Stomach (tissue), 19 donors: ENCODE measurements at places on chromosomes 12 and 14. TPM values are rescaled to one million over a fixed set of nuclear protein-coding genes. Genes with fewer than 3 reads are reported as not detected.

- no peak for DNase-seq
- H3K27me3 ChIP-seq: no peaks in the 10 kb centered on the region
- H3K27ac ChIP-seq: no peak overlapping the region
- H3K4me3 ChIP-seq: no peak overlapping the region
- no peaks in the 10 kb centered on the region for H3K4me1 ChIP-seq
Measured at GRCh38 chr14:50619569-50620141, 48.5 kb downstream of the SAV1 start.

DNA sequence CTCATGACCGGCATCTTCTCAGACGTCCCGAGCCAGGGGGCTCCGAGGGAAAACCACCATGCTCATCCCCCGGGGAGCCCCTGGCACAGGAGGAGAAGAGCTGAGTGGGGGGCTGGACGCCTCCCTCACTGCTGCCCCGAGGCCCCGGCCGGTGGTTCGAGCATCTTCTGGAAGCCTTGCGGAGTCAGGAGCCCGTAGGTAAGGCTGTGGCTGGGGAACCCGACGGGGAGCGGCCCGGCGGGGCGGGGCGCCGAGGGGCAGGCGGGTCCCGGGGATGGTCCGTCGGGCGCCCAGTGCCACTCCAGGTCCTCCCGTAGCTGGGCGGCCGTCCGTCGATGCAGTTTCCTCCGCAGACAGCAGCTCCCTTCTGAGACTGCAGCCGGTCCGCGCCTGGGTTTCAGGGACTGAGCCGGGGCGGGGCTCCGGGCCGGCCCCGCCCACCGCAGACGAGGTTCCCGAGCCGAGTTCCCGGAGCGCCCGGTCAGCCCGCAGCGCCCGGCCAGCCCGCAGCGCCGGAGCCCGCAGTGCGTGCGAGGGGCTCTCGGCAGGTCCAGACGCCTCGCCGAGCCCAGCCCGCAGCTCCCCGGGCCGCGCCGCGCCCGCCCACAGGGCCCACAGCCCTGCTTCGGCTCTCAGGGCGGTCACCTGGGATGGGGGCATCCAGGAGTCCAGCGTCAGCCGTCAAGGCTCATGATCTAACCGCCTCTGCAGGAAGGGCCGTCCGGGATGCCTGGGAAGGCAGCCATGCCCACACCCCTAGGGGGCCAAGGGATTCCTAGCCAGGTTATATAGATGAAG is at the start of gene PGF:
Gene PGF (minus strand): TSS at position 369 of the 798 bp plus-strand sequence. CDS start 355 bp downstream, at position 14.
- DNase-seq: peak; percentile 74
- peak within 1 kb of the TSS; percentile 56 for H3K27ac ChIP-seq
- H3K36me3 ChIP-seq: no peaks in the 10 kb centered on the region

DNA sequence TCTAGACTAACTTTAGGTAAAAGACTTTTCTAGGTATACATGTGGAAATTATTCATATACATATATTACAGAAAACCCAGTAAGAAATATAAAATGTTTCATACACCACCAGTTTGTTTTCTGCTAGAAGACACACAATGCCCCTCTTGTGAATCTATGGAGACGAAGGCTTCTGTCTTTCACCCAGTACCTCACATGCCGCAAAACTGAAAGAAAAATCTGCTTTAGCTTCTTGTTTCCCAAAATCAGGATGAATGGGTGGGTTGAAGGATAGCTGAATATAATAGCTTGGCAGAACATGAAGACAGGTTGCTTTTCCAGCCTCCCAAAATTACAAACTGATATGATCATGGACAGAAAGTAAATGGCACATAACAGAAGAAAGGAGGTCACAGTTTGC is 1.3 kb downstream of the TAS2R30 start:
- no peak for DNase-seq
- no peaks in the 10 kb centered on the region for H3K27me3 ChIP-seq
- H3K27ac ChIP-seq: no peak overlapping the region

Gene TEX22
- not detected for polyA plus RNA-seq

DNA sequence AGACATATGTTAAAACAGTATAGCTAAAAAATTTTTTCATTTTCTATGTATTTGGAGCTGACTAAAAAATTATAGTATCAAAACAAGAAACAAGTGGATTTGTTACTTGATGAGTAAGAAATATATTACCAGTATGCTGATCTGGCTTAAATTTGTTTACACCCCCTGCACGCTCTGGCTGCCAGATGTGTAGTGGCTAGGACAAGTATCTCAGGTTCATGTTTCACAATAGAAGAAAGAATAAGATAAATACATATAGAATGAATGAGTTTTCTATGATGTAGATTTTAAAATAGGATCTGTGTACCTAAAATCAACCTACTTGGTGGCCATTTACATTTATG is 13.1 kb downstream of the NAA30 start:
- H3K27ac ChIP-seq: no peak overlapping the region
- H3K4me1 ChIP-seq: peaks cover 27% of the 10 kb centered on the region
- H3K27me3 ChIP-seq: no peaks in the 10 kb centered on the region
- H3K36me3 ChIP-seq: peaks cover 38% of the 10 kb centered on the region

GRCh38 chr12:537772-538171 is 78.0 kb downstream of the B4GALNT3 start:
- no peak overlapping the region for H3K27ac ChIP-seq
- peaks cover 36% of the 10 kb centered on the region for H3K4me1 ChIP-seq
- DNase-seq: peak; percentile 87
- H3K27me3 ChIP-seq: no peaks in the 10 kb centered on the region
- H3K36me3 ChIP-seq: no peaks in the 10 kb centered on the region

Gene FLVCR2
- 0.95 TPM for polyA plus RNA-seq

DNA sequence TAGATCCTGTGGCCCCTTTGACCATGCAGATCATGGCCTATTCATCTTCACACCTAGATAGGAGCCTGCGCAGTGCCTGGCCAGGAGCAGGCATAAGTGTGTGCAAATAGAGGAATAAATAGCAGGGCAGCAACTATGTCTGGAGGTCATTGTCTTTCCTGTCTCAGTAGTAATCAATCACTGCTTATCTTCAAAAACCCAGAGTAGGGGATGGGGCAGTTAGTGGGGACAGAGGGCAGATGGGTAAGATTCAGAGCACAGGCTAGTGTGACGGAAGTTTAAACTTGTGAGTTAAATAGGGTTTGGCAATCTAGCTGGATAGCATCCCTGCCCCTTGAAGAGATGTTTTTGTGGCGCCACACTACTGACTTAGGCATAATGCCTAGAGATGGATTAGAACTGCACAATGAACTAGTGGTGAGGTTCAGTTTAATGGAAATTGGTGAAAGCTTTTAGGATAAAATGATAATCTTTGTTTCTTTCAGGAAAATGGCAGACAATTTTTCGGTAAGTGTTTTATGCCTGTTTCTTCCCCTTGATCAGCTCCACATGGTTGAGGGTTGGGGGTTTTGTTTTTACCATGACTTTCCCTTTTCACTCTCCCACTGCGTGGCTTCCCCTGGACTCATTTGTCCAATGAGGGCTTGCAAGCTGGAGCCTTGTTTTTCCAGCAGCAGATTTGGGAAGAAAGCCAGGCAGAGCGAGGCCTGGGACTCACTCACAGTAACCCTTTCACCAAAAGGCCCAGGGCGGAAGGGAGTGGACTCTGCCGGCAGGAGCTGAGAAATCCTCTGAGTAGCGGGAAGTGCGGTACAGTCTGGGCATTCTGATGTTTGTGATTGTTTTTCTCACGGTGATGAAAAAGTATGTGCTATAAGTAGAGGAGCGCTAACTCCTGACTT is 8.1 kb downstream of the LGALS3 start:
- no peaks in the 10 kb centered on the region for H3K27me3 ChIP-seq
- peaks cover 46% of the 10 kb centered on the region for H3K36me3 ChIP-seq
- H3K4me1 ChIP-seq: peaks cover 63% of the 10 kb centered on the region
